ENCODE measurements at places on chromosomes 4 and X. TPM values are rescaled to one million over a fixed set of nuclear protein-coding genes. Genes with fewer than 3 reads are reported as not detected.

Gene GRK4
- total RNA-seq = 12.5 TPM

Gene DMD
- total RNA-seq = 190 TPM

Gene GABRG1
- under 0.01 TPM for total RNA-seq

Gene ACSL1
- 123 TPM for total RNA-seq

Gene CDS1
- total RNA-seq = 0.52 TPM

Gene EGF
- total RNA-seq = 24.5 TPM

Measured in skeletal muscle tissue (tissue), 5 donors.